ENCODE measurements at places on chromosomes 13 and 19.

DNA sequence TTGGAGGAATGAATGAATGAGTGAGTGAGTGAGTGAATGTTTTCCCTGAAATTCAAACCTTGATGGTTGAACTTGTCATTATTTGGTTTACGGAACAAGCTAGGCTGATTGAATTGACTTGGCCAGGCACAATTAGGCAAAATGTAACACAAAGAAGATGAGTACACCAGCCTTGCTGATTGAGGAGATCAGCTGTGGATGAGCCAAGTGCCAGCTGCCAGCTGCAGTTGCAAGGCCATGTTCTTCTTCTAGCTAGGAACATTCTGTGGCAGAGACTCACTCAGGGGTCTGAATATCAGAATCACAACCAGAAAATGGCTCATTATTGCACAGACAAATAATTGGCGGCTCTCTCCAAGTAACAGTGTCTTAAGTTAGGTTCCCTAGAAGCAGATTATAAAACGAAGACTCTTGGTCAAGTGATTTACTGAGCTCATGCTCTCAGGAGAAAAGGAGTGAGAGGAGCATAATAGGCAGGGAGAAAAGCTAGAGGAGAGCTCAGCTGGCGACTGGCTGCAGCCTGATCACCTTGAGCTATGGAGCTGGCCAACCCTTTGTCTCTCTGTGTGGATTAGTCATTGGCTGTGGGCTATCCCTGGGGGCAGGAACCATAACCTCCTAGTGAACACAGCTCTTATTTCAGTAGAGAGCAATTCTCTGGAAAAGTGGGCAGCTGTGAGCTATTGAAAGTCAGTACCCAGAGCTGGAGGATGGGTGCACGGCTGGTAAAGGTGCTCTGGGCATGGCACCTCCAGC, 225.3 kb upstream of the SERP2 start:
- DNase-seq = no peak

DNA sequence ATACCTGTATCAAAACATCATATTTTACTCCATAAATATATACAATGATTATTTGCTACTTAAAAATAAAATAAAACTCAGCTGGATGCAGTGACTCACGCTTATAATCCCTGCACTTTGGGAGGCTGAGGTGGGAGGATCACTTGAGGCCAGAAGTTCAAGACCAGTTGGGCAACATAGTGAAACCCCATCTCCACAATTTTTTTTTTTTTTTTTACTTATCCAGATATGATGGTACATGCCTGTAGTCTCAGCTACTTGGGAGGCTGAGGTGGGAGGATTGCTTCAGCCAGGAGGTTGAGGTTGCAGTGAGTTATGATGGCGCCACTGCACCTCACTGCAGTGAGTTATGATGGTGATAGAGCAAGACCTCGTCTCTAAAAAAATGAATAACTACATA, 22.4 kb downstream of the POU2F2 start:
- DNase-seq = no peak

- no peak for DNase-seq
Observed at GRCh38 chr19:19021115-19021514, 12.2 kb downstream of the SUGP2 start.

DNA sequence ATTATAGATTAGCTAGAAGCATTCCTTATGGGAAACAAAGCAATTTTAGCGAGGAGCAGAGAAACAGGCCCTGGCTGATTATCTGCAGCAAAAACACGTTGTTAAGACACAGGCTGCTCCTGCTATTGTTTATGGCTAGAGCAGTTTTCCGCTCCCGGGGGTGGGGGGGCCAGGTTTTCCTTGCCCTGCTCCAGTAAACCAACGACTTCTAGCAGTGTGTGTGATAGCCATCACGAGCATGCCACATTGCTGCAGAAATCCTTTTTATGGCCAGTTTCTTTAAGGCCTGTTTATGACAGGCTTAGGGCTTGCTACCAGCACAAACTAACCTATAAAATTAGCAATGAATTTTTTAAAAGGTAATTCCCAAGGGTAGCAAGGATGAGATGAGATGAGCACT, 18.4 kb upstream of the IL17D start:
- DNase-seq = no peak

GRCh38 chr13:110347535-110348308, 40.6 kb downstream of the COL4A2 start:
- no peak for DNase-seq

- no peak for DNase-seq
Observed at GRCh38 chr19:9075064-9075949, 11.6 kb upstream of the OR1M1 start.

GRCh38 chr13:42377640-42378382, 105.9 kb downstream of the AKAP11 start:
- no peak for DNase-seq

All from activated CD8-positive, alpha-beta memory T cell treated with anti-CD3 and anti-CD28 coated beads, Interleukin-2, amount 50 U/mL, for 48 hours (primary cell).